SHP77 treated with DMSO at 0.1 percent for 48 hours (cell line): ENCODE measurements at places on chromosomes 2 and 18.

DNA sequence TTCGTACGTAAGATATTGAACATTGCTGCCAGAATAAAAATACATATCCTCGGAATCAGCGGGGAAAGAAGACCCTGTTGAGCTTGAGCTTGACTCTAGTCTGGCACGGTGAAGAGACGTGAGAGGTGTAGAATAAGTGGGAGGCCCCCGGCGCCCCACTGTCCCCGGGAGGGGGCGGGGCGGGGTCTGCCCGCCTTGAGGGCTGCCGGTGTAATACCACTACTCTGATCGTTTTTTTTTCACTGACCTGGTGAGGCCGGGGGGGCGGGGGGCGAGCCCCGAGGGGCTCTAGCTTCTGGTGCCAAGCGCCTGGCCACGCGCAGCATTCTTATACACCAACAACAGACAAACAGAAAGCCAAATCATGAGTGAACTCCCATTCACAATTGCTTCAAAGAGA is 324.0 kb upstream of the REG3G start:
- DNase-seq, result no peak

DNA sequence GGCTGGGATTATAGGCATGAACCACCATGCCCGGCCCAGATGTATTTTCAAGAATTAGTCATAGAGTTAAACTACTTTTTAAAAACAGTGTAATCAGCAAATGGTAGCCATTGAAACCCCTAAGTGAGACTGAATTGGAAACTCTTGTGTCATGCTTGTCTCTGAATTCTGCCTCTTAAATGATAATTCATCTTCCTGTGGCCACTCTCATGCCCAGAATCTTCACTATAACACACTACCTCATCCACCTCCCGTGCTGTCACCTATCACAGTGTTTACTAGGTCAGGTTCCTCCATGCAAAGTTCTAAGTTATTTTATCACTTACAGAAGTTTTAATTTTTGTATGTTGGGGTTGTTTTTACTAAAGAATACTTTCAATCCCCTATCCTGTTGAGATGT is 197.5 kb downstream of the PHLPP1 start:
- DNase-seq, result no peak

DNA sequence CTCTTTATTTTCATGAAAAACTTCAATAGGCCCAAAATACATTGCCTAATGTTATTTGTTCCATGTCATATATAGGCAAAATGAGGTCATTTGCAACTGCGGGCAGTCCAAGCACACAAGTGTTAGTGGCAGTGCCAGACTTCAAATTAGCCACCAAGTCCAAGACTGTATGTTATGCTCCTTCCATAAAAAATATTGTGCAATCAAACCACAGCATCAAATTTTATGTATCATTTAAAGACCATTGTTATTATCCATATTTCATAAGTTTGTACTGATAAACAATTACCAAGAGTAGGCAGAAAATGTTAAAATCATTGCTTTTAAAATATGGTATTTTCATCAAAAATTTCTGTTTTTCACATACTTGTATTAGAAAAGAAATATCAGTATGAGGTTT is 54.1 kb downstream of the XIRP2 start:
- DNase-seq, result no peak

DNA sequence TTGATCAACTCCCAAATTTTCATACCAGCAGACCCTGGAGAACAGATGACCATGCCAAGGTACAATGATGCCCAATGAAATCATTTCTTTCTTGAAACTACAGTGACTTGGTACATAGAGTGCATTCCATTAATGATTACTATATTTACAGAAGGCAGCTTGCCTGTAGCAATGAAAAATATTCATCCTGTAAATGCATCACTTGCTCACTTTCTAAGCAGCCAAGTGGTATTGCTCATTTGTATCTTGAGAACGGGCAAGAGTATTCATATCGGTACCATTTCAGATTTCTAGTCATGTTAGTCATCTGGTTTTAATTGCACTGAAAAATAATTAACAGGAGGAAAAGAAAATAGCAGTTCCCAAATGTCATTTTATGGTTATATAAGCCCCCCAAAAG is 59.6 kb downstream of the VIL1 start:
- DNase-seq, result no peak

DNA sequence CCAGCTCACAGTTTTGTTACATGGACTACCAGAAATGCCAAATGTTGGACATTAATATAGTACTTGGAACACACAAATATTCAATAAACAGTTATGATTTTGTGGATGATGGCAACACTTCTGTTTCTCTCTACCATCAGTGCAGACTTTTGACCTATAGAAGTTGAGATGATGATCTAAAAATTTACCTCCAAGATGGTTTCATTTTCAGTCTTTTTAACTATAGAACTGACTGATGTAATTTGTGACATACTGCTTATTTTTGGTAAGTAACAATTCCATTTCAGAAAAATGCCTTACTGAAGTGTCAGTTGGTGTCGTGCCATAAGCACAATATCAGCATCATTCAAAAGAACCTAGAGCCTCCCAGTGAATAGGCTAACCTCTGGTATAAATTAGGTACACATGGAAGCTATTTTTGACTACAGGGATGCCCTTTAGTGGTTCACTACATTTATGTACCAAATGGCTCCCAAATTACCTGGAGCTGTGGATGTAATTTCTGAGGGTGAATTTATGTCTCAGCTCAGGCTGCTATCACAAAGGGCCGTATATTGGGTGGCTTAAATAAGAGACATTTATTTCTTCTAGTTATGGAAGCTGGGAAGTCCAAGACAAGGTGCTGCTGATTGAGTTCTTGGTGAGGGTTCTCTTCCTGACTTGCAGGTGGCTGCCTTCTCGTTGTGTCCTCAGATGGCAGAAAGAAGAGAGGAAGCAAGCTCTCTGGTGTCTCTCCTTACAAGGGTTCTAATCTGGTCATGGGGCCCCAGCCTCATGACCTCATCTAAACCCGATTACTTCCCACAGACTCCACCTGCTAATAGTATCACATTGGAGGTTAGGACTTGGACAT is 66.5 kb downstream of the ALPK2 start:
- DNase-seq, result no peak

- DNase-seq, result no peak
These were observed 45.7 kb downstream of the QPCT start for GRCh38 chr2:37389989-37390765.

- no peak for DNase-seq
These were observed 105.2 kb downstream of the RAD51AP2 start for GRCh38 chr2:17413036-17413435.
